ENCODE measurements at places on chromosomes 13 and 19.

- no peak for DNase-seq
These were observed 19.0 kb downstream of the MAN2B1 start for GRCh38 chr19:12647490-12648071.

GRCh38 chr13:99075268-99076191 is 97.7 kb upstream of the DOCK9 start:
- no peak for DNase-seq

- DNase-seq = no peak
These were observed 18.6 kb upstream of the LMTK3 start for GRCh38 chr19:48530066-48530720.

DNA sequence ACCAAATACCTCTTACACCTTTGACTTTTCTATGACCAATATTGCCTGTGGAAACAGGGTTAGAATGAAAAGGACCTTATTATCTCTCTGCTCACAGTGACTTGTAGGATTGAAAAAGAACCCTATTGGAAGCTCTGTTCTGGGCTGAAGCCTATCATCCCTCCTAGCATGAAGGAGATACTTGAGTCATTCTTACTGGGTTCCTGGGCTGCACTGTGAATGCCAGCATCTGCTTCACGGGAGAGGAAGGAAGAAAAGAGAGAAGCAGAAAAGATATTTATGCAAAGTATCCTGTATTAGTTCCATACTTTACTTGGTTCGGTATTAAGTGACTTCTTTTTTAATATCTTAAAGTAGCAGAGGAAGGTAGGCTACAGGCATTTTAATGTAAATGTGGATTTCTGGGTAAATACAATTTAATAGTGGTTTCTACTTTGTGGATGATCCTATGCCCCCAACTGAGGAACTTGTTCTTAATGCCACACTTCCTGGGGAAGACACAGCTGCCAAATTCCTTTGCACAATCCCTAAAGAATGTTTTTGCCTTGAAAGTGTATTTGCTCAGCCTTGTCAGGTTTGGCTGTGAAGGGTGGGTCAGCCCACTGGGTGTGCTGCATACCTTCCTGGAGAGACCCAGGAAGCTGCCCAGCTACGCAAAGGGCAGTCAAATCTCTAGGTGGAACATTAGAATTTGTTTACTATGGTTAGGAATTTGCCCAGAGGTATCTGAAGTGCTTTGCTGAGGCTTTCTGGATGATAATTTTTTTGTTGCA is 13.7 kb upstream of the SCEL start:
- peak; percentile 62 for DNase-seq

- no peak for DNase-seq
These were observed 732.3 kb downstream of the FGF9 start for GRCh38 chr13:22403144-22403543.

- DNase-seq = no peak
These were observed 64.5 kb upstream of the MCF2L start for GRCh38 chr13:112904436-112904960.

DNA sequence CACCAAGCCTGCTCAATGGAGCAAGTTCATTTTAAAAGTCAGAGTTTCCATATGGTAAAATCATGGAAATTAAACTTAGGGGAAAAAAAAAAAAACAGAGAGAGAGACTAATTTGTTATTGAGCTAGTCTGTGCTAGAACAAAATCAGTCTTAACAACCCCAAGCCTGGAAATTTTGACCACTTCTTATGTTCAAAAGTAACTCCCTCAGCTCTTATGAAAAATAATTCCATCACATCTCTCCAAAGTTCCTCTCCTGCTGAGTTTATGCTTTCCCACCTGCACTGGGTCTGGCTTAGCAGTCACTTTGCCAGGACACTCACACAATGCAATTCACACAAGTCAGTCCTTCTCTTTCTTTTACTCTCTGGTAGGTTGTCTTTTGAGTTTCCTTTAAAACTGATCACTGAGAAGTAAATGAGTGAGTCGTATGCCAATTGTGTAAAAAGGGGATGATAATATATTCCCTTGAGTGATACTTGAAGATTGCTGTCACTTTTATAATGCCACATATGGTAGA is 92.6 kb downstream of the ENOX1 start:
- DNase-seq = no peak

- no peak for DNase-seq
These were observed 105.2 kb downstream of the SLITRK6 start for GRCh38 chr13:85693889-85694511.
